ENCODE measurements at places on chromosomes 13 and 19.

DNA sequence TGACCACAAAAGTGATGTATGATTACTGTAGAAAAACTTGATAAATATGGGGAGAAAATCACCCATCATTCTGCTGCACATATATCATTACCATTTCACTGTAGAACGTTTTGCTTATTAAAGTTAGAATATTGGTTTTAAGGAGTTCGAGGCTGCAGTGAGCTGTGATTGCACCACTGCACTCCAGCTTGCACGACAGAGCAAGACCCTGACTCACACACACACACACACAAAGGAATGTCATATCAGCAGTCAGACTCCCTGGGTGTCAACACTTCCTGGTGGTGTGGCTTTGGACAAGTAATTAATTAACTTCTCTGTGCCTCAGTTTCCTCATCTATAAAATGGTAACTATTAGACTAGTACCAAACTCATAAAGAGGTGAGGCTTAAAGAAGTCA lies 11.3 kb upstream of the PNMA8A start:
- DNase-seq: no peak

- no peak for DNase-seq
Observed at GRCh38 chr13:42384265-42384664, 112.3 kb downstream of the AKAP11 start.

DNA sequence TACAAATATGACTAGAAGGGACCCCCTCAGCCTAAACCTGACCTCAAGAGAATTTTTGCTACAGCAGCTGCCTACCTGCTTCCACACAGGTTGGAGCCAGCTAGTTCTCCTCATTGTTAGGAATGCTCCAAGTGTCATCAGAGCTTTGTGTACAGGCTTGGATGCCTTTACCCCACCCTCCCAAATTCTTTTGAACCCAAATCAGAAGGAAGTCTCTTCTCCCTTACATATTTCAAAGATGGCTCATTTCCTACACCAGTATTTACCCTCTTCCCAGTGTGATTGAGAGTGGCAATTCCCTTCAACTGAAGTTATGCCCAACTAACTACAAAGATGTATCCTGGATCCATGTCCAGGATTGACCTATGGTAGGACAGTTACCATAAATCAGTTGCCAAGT lies 323.2 kb downstream of the OXGR1 start:
- no peak for DNase-seq

DNA sequence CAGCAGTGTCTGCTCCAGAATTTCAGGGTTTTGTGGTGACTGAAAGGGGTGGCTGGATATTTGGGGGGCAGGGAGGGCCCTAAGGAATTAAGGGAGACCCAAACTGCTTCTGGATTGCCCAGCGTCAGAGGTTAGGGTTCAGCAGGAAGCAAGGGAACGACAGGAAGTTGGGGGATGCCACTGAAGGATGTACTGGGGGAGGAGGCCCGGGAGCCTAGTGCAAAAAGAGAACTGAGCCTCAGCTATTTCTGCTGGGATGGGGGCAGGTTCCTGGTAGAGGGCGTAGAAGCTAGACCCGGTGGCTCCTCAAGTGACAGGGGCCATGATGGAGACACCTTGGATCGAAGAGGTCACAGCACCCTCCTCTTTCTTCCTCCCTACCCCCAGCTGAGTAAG lies 1.1 kb downstream of the CYP2S1 start:
- DNase-seq: no peak

DNA sequence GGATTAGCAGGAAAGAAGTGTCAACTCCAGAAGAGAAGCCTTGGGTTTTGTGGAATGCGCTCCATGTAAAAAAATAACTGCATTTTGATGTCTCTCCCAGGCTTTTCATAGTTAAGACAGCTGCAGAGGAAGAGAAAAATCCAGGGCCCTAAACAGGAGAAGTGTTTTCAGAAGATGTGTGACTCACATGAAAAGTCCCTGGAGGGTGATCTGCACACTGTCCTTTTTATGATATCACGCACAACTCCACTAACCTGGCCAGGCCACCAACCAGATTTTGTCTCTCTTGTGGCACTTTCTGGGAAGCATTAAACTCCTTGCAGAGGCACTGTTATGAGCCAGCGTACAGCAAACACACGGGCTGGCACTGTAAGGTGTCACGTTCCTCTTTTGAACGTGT lies 267.3 kb downstream of the FGF9 start:
- DNase-seq: no peak

- no peak for DNase-seq
Observed at GRCh38 chr13:30103161-30103840, 204.1 kb downstream of the KATNAL1 start.

DNA sequence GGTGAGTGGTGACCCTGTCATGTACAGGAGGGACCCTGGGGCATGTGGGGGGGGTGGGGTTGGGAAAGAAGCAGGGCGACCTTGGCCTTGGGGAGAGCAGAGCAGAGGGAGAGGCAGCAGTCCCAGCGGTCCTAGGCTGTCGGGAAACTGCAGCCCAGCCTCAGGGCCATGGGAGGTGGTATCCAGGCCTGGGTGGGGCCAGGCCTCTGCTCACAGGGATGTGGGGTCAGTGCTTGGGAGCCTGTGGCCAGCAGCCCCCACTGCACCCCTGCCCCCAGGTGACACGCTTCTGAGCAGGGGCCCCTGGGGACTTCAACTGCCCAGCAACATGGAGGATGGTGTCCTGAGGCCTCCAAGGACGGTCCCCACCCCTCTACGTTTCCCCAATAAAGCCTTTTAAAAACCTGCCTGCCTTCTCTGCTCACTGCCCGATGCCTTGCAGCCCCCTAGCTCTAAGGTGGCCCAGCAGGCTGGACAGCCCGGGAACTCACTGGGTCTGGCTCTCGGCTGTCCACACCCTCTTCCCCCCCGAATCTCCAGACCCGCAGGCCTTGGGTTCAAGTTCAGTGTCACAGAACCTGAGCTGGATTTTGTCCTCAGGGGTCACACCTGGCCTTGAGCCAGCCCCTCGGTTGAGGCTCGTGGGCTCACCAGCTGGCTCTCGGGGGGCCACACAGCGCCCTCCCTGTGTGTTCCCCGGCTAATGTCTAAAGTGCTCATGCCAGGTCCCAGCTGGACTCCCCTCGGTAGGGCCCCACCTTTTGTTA lies 6.9 kb downstream of the PNKP start:
- no peak for DNase-seq

- DNase-seq: no peak
Observed at GRCh38 chr19:45524575-45525129, 17.4 kb downstream of the VASP start.

DNA sequence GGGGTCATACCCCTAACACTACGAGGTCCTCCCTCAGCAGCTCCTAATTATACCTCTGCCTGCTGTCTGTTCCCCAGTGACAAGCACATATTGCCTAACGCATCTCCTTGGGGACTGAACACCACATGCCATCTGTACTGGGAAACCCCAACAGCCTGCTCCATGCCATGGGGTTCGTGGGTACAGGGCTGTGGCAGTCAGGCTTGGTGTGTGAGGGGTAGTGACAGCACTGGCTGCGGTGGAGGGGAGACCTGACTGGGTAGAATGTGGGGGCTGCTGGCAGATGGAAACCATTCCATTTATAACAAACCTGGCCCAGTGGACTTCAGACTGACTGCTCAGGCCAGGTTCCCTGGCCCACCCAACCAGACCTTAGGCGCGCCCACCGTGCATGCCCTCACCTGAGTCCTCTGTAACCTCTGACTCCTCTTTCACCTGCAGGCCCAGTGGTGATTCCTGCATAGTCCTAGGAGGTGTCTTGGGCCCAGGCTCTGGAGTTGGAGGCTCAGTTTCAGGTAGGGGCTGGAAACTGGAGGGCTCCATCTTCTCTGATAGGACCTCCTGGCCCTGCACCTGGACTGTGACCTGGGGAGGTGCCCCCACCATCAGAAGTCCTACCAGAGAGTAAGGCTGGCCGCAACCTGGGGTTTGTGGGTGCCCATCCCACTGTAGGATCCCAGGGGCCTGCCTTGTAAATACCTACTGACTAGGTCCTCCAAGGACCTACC lies 3.0 kb downstream of the MZF1 start:
- DNase-seq: no peak

GRCh38 chr13:46992383-46992952 lies 95.6 kb upstream of the HTR2A start:
- DNase-seq: no peak

- no peak for DNase-seq
Observed at GRCh38 chr19:17778251-17778967, 16.5 kb upstream of the B3GNT3 start.

- DNase-seq: no peak
Observed at GRCh38 chr13:43758834-43759233, 27.9 kb downstream of the ENOX1 start.

- DNase-seq: no peak
Observed at GRCh38 chr19:51571599-51571998, 516 bp downstream of the ZNF175 start.

DNA sequence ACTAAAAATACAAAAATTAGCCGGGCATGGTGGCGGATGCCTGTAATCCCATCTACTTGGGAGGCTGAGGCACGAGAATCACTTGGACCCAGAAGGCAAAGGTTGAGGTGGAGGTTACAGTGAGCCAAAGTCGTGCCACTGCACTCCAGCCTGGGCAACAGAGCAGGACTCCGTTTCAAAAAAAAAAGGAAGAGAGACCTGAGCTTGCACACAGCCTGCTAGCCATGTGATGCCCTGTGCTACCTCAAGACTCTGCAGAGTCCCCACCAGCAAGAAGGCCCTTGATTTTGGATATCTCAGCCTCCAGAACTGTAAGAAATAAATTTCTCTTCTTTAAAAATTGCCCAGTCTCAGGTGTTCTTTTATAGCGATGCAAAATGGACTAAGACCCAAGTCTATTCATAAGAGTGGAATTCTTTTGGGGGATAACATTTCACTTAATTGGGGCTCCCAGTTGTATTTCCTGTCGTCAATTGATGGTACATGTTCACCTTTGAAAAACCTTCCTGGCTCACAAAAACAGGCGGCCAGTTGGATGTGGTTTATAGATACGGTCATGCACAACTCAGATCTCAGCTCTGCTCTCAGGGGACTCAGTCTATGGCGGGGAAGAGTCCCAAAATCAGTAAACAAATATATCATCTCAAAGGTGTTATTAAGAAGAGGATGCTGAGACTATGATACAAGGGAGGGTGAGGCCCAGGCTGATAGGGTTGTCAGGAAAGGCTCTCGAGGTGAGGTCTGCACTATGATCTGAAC lies 2.4 kb upstream of the CHERP start:
- DNase-seq: no peak

GRCh38 chr19:28039677-28040381 lies 1173.1 kb downstream of the UQCRFS1 start:
- DNase-seq: no peak

- DNase-seq: no peak
Observed at GRCh38 chr19:18023622-18024251, 15.8 kb downstream of the ARRDC2 start.

Data from NCI-H1417 treated with DMSO at 0.1 percent for 48 hours (cell line).